Epithelial cell of proximal tubule (primary cell): ENCODE measurements at places on chromosomes 3 and 15.

DNA sequence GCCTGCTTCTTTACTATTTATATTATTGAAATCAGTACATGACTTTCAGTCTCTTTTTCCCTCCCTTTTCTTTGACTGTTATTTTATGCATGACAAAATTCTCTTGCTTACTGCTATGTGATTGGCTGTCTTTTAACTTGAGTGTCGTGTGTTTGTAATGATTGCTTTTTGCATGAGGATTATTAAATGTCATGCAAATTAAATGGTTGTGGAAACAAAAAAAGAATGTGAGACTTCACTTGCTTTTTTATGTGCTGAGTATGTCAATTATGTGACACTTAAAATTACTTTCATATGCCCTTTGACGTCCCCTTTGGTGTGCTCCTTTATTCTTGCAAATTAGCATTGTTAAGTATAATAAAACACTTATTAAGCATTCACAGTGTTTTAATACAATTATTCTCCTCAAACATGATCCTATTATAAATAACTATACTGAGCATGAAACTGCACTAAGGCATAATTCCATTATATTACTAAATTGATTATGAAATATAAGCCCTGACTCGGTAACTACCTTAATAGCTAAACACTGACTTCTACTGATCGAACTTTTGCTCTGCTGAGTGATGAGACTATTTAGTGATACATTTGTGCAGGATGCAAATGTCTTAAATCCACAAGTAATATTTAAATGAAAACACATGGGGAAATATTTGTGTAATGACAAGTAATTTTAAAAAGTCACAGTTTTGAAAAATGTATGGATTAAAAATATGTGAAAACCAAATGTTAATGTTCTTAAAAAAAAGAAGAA, 401.7 kb downstream of the NLGN1 start:
- no peak for DNase-seq

GRCh38 chr3:143151004-143151731, 31.6 kb downstream of the CHST2 start:
- no peak for DNase-seq

DNA sequence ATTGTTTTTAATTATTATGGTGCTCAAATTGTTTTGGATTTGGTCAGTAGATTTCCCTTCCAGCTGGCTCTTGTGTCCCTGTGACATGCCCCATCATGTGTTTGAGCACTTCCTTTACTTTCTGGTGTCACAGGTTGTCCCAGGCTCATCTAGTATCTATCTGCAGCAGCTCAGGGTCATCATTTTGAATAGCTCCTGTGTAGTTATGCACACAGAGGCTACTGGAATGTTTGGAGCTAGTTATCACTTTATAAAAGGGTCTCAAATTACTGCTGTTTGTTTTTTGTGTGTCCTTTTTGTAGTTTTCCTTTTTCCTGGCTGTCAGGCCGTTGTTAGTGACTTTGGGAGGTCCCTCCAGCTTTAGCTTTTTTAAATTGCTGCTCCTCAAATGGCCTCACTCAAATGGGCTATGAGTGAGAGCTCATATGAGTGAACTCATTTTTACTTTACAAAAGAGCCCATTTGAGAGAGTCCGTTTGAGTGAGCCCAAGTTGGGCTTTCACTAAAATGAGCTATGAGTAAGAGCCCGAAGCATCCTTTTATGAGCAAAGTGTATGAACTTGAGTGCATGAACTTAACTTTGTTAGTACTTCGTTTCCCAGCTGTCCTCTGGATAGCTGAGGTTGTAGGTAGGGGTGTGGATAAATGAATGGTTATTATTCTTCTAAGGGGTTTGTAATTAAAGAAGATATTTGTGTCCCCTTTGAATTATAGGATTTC, 43.8 kb downstream of the SQOR start:
- no peak for DNase-seq

- DNase-seq = no peak
Observed at GRCh38 chr3:101319531-101319930, 844 bp downstream of the IMPG2 start.

DNA sequence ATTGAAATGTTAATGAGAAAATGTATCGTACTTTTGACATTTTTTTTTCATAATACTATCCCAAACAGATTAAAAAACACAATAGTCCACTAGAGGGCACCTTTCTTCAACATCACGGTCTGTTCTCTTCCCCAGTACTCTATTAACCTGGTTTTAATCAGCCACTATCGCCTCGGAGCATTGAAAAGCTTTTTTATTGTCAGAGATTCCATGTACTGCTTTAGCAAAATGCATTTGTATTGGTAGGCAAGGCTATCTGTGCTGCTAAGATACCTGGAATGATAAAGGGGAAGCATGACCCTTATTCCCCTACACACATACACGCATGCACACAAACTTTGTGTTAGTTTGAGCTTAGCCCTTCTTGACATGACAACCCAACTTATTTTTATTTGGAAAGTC, 160.1 kb upstream of the IL12A start:
- DNase-seq = no peak

DNA sequence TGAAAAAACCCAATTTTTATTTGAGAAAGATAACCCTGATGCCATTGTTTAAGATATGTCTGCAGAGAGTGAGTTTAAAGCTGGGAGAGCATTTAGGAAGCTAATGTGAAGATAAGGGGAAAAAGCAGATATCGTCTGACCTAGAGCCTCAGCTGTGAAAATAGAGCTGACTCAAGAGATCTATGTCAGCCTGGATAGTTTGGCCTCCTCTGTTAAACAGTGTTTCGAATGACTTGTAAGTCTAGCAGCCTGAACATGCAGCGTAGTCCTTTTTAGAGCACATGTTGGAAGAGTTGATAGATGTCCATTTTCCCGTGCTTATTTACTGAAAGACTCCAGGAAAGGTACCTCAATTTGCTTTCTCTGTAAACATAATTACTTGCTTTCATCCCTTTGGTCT, 48.1 kb downstream of the ALCAM start:
- DNase-seq = no peak

GRCh38 chr3:3675186-3675585, 124.0 kb upstream of the LRRN1 start:
- DNase-seq = no peak

DNA sequence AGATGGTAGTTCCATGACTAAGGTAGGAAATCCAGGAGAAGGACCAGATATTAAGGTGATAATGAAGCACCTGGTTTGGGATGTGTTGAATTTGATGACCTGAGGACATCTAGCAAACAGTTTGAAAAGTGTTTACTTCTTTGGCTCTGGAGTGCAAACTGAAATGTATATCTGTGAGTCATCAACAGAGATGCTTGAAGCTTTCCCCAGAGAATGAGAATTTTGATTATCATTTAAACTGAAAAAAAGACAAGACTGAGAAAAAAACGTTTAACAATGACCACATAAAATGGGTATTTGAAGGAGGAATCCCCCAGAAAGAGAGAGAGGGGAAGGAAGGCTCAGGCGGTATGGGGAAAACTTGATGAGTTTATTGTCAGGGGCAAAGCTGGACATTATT, 20.7 kb upstream of the GSK3B start:
- DNase-seq = no peak

DNA sequence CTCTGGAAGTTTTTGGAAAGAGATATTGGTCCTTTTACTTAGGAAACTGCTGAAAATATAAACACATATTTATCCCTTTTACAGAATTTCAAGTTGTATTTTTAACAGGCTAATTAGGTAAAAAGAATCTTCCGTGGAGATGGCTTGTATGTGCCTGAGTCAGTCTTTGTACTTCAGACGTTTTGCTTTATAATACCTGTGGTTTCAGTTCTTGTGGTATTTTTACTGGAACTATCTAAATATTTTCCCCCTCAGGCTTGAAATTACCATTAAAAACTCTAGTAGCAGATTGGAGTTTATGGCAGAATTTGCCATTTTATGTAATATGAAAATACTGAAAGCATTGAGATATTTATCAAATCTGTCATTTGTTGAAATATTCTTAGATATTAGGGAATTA, 151.6 kb upstream of the CGNL1 start:
- DNase-seq = no peak

GRCh38 chr3:178699810-178700209, 163.6 kb downstream of the KCNMB2 start:
- peak; percentile 44 for DNase-seq

GRCh38 chr3:123021996-123022510, 5.5 kb downstream of the SEMA5B start:
- DNase-seq = no peak

GRCh38 chr15:60721257-60721626, 242.3 kb upstream of the ICE2 start:
- DNase-seq = no peak

DNA sequence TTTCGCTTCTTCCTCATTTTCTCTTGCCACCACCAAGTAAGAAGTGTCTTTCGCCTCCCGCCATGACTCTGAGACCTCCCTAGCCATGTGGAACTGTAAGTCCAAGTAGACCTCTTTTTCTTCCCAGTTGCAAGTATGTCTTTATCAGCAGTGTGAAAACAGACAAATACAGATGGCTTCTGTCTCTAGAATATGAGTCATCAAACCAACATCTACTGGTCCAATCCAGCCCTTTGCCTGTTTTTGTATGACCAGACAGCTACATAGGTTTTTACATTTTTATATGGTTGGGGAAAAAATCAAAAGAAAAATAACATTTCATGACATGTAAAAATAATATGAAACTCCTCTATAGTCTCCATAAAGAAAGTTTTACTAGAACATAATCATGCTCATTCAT, 118.7 kb upstream of the PTPRG start:
- no peak for DNase-seq

DNA sequence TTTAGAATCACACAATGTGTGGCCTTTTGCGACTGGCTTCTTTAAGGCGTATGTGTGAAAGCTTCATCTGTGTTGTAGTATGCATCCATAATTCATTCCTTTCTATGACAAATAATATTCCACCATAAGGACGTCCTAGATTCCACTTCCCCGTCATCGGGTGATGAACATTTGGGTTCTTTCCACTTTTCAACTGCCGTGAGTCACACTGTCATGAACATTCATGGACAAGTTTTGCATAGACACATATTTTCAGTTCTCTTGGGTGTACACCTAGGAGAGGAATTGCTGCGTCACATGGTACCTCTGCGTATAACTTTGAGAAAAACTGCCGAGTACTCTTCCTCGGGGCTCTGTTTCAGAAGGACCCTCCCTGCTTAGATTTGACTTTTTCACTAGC, 97.3 kb downstream of the TOP2B start:
- no peak for DNase-seq

GRCh38 chr3:177150970-177151627, 46.2 kb downstream of the TBL1XR1 start:
- DNase-seq = peak; percentile 58

DNA sequence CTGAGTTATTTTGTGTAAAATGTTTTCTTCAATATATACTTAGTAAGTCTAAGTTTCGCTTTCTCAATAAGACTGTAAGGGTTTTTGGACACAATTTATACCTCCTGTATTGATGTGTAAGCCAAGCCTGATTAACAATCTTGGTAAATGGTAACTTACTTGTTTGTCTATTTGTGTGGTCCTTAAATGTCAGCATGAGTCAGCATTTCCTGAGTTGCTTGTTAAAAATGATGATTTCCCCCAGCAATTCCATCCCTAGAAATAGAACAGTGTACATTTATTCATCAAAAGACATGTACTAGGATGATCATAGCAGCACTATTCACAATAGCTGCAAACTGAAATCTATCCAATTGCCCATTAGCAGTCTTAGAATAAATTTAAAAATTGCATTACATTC, 53.4 kb upstream of the LRIG1 start:
- DNase-seq = no peak

- no peak for DNase-seq
Observed at GRCh38 chr3:86743233-86743632, 247.7 kb downstream of the VGLL3 start.
